ENCODE measurements at places on chromosomes 1 and 21.
A peak's percentile ranks its signal among the peaks of the same experiment; 100 is the strongest.

- no peak for DNase-seq
Measured at GRCh38 chr1:78949227-78949626, 57.3 kb downstream of the ADGRL4 start.

DNA sequence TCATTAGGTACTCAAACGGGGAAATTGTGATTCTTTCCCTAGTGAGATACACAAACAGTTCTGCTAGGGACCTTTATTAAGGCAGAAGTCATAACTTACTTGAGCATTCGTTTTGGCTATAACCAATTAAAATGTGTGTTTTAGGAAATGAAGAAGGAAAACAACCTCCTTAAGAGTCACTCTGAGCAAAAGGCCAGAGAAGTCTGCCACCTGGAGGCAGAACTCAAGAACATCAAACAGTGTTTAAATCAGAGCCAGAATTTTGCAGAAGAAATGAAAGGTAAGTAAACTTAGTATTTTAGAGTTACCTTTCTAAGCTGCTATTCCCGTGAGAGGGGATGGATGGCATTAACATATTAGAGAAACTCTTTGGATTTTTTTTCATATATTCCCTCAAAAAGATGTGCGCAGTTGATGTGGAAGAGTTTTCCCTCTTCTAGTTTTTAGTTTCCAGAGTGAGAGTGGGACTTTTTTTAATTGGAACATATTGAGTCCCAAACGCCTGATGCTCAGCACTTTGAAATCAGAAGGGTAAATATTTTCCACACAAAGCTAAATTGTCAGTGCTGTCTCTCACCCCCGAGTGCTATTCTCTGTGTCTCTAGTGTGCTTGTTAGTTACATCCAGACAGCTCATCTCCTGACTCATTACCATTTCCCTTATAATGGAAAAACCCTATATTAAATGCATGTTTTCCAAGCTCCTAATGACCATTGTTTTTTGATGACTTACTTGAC, 34.9 kb downstream of the CENPF start:
- DNase-seq, result no peak

- no peak for DNase-seq
Measured at GRCh38 chr1:230517326-230517725, 91.2 kb upstream of the PGBD5 start.

DNA sequence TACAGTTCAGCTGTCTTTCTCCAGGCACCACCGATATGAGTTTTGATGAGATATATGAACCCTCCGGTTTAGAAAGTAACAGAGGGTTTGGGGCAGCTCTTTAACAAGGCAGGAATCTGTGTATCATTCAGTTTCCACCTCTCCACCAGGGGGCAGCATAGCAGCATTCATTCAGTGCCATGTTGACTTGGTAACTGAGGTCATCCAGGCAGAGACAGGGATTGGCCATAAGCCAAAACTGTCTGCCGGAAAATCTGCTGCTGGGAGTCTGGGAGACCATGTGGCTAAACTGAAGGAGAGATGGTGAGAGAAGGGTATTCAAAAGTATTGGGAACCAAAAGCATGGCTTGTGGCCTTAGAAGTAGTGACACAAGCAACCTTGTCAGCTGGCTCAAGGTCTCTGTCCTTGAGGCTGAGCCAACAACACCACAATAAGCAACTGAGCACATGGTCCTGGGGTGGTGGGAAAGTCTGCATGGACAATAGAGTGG, 98.5 kb downstream of the LMX1A start:
- DNase-seq, result peak; percentile 63

DNA sequence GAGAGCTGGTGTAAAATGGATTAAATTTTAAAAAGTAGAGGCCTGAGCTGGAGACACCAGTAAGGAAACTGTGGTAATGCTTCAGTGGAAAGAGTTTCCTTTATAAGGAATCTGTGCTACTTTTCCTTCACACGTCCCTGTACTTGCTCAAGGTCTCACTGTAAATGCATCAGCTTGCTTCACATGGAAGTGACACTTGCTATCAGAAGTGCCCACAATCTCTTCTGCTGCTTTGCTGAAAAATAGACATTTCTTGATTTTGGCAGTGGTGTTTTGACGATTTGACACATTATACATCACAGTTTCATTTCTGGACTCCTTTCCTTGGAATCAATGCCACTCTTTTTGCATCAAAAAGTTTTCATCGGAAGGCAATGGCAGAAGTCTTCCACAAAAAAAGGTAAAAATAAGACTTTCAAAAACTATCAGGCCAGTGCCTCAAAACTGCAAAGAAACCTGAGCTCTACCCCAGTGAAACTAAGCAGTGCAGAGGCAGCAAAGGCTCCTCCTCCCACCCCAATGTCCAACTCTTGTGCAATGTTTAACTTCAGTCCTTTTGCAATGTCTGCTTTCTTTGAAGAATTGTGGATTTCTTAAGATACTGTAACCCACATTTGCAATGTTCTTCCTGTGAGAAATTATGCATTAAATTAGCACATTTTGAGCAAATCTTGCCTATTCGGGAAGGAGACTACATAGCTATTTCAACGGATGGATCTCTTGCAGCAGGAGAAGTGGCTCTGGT, 18.4 kb upstream of the TSPAN2 start:
- no peak for DNase-seq

- no peak for DNase-seq
Measured at GRCh38 chr1:232973652-232974611, 23.5 kb downstream of the NTPCR start.

GRCh38 chr1:161773791-161774190, 7.7 kb downstream of the ATF6 start:
- DNase-seq, result no peak

- DNase-seq, result no peak
Measured at GRCh38 chr1:228176024-228176395, 10.4 kb downstream of the IBA57 start.

GRCh38 chr1:212504171-212504803, 71.6 kb downstream of the NENF start:
- no peak for DNase-seq

DNA sequence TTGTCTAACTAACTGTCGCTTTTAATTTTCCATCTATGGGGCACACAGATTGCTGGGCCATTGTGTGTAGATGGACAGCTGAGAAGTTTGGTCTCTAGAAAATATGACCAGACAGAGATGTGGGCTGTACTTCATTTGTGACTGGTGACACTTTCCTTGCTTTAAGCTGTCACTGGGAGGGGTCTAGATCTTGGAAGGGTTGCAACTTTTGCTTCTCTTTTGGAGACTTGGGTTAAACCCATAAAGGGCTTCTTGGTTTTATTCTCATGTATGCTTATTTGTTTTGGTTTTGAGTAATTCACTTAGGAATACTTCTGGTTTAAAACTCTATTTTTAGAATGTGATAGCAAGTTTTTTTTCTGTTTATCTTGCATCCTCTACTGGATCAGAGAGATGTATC, 80.2 kb downstream of the ETS2 start:
- DNase-seq, result no peak

- no peak for DNase-seq
Measured at GRCh38 chr1:1242461-1243265, 3.9 kb downstream of the C1QTNF12 start.
